PC-3 (cell line): ENCODE measurements at places on chromosomes 5 and 9. TPM values are rescaled to one million over a fixed set of nuclear protein-coding genes. Genes with fewer than 3 reads are reported as not detected.

The NKD2 gene
- total RNA-seq: 1.6 and 6.7 TPM in 2 replicates

The CXCL14 gene
- not detected in 2 replicates for total RNA-seq

The APBB3 gene
- 11.4 and 13.6 TPM in 2 replicates for total RNA-seq

The OTP gene
- not detected in 2 replicates for total RNA-seq

The PRDM9 gene
- total RNA-seq: 0.11 and 0.12 TPM in 2 replicates

The MYOZ3 gene
- not detected in 2 replicates for total RNA-seq

The GRIA1 gene
- not detected in 2 replicates for total RNA-seq

The FABP6 gene
- 2.0 TPM in 1 of 2 replicates, not detected in the other for total RNA-seq

The RHOBTB3 gene
- 14.2 and 16.3 TPM in 2 replicates for total RNA-seq

The NUTM2F gene
- total RNA-seq: not detected in 2 replicates

The PLK2 gene
- 372 and 564 TPM in 2 replicates for total RNA-seq

The ROPN1L gene
- 0.95 and 1.7 TPM in 2 replicates for total RNA-seq

The PITX1 gene
- total RNA-seq: 40.8 and 69.0 TPM in 2 replicates

The GABBR2 gene
- 0.44 and 1.7 TPM in 2 replicates for total RNA-seq

The OR2S2 gene
- not detected in 2 replicates for total RNA-seq

The CDC20B gene
- total RNA-seq: not detected in 2 replicates

The DNM1 gene
- 24.1 and 36.4 TPM in 2 replicates for total RNA-seq

The NDST1 gene
- 42.6 and 46.1 TPM in 2 replicates for total RNA-seq

The RAB3C gene
- not detected in 2 replicates for total RNA-seq

The ADAMTS2 gene
- not detected in 2 replicates for total RNA-seq

The ANKRD18A gene
- total RNA-seq: 2.2 and 3.4 TPM in 2 replicates

The FBP2 gene
- total RNA-seq: not detected in 2 replicates

The IL3 gene
- total RNA-seq: not detected in 2 replicates

The RNF208 gene
- total RNA-seq: 1.7 and 2.8 TPM in 2 replicates

The PLAC8L1 gene
- total RNA-seq: 0.95 TPM in 1 of 2 replicates, not detected in the other

The ORM2 gene
- not detected in 2 replicates for total RNA-seq

The MSANTD3 gene
- total RNA-seq: 86.9 and 92.7 TPM in 2 replicates

The RPL12 gene
- total RNA-seq: 1,109 and 1,417 TPM in 2 replicates

The LCN1 gene
- total RNA-seq: not detected in 2 replicates

The ITGA2 gene
- 32.4 and 36.7 TPM in 2 replicates for total RNA-seq

The ADAMTS12 gene
- total RNA-seq: 0.18 and 3.3 TPM in 2 replicates

The ISL1 gene
- total RNA-seq: 1.4 and 1.5 TPM in 2 replicates

The HCN1 gene
- total RNA-seq: not detected in 2 replicates
